Astrocyte (in vitro differentiated cells and primary cell): ENCODE measurements at places on chromosomes 11 and 22. TPM values are rescaled to one million over a fixed set of nuclear protein-coding genes. Genes with fewer than 3 reads are reported as not detected.

The CCDC87 gene
- 0.31 and 0.34 TPM in 2 replicates for total RNA-seq

DNA sequence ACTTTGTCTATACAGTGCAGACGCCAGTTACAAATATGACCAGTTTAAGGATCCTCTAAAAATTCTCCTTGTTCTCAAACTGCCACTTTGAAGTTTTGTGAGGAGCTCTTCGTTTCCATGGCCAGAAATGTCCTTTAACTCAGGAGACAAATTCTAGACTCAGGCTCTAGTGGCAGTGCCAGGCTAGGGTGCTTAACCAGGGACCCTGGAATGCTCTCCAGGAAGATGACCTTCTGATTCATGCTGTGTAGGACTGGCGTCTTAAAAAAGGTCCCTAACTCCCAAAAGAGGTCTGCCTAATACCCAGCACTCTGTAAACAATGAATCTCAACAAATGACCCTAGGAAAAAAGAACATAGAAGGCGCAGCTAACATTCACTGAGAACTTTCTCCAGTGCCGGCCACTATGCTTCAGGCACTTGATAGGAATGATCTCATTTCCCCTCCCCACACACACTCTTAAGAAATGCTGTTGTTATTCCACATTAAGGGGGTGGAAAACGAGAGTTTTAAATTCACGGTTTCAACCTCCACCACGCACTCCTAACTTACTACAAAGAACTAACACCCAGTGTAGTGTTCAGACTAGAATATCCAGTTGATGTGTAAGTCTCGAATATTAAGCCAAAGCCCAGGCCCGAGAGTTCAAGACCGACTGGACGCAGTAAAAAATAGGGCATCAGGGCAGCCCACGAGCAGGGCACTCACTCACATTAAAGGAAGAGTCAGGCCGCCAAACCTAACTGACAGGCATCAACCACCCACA is 747 bp downstream of the NXF1 start:
- DNase-seq, result peak; percentile 42

GRCh38 chr22:28247667-28248363 is 328.8 kb upstream of the PITPNB start:
- DNase-seq, result no peak

DNA sequence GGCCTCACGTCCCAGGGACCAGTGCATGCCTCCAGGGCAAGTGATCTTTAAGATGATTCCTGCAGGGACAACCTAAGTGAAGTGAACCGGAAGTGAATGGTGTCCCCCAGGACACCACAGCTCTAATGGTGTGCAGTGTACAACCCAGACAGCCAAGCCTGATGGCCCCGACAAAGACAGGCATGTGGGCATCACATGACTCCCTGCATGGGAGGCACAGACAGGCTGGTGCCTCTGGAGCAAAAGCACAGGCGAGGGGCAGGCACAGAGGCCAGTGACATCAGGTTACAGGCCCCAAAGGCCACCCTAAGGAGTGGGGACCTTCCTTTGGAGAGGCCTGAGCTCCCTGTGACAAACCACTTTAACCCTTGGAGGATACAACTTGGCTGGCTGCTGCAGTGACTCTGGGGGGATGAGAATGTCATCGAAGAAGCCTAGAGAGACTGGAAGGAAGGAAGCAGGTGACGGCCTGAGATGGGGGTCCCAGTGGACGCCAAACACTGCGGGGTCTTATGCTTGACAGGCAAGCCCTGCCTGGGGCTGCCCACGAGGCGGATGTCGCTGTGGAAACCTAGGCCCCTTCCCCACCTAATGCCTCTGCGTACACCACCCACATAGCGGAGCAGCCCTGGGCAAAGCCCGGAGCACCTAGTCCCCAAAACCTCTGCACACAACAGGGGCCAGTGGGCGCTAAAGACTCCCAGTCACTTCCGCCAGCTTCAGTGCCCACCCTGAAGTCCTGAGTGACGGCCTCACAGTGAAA is 12.4 kb downstream of the POLR3H start:
- DNase-seq, result no peak

DNA sequence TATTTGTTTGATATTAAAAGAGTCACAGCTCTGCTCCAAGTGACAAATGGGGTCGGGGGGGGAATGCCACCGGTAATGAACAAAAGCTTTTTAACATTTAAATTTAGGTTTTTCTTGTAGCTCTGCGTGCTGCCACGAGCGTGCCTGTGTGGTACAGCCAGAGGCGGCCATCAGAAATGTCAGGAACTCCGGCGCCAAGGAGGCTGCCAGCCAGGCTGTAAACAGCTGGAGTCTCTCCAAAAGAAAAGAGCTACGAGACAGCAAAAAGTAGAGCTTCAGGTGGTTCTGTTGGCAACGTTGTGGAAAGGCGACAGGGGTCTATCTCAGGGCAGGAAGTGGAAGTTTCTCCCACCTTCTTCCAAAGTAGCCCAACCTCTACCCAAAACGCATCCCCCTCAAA is 532.8 kb downstream of the OPCML start:
- no peak for DNase-seq

The OR52A1 gene
- not detected in 2 replicates for total RNA-seq

The MYBPC3 gene
- total RNA-seq, result not detected in 2 replicates

The MRGPRX4 gene
- total RNA-seq, result not detected in 2 replicates

The B3GAT1 gene
- total RNA-seq, result 1.9 TPM in 2 replicates

DNA sequence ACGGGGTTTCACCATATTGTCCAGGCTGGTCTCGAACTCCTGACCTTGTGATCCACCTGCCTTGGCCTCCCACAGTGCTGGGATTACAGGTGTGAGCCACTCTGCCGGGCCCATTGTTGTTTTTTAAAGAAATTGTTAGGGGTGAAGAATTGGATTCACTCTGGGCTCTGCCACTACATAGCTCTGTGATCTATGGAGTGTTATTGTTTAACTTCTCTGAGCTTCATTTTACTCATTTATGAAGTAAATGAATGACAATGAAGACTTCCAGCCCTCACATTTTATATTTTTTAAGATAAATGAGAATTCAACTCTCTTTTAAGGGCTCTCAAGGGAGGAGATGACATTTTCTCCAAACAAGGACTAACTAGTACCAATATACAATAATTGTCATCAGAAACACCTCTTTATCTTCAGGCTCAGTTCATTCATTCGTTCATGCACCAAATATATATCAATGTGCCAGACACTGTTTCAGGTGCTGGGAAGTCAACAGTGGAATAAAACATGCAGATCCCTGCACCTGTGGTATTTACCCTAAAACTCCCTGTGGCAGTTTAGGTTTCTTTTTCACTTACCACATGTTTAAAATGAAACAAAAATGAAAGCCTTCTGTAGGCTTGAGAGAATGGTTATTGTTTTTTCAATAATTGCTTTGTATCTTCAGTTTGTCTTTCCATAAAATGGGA is 23.5 kb upstream of the GRAMD1B start:
- DNase-seq, result no peak

The GLYATL2 gene
- not detected in 2 replicates for total RNA-seq

The NXPE4 gene
- total RNA-seq, result not detected in 2 replicates
